Liver (tissue), 10 donors: ENCODE measurements at places on chromosomes 1 and 21. TPM values are rescaled to one million over a fixed set of nuclear protein-coding genes. Genes with fewer than 3 reads are reported as not detected.

COP1 gene
- 29.1 TPM for total RNA-seq

GJB5 gene
- total RNA-seq, result not detected

NBL1 gene
- total RNA-seq, result 1.8 TPM

RRP1B gene
- total RNA-seq, result 12.6 TPM

DNA sequence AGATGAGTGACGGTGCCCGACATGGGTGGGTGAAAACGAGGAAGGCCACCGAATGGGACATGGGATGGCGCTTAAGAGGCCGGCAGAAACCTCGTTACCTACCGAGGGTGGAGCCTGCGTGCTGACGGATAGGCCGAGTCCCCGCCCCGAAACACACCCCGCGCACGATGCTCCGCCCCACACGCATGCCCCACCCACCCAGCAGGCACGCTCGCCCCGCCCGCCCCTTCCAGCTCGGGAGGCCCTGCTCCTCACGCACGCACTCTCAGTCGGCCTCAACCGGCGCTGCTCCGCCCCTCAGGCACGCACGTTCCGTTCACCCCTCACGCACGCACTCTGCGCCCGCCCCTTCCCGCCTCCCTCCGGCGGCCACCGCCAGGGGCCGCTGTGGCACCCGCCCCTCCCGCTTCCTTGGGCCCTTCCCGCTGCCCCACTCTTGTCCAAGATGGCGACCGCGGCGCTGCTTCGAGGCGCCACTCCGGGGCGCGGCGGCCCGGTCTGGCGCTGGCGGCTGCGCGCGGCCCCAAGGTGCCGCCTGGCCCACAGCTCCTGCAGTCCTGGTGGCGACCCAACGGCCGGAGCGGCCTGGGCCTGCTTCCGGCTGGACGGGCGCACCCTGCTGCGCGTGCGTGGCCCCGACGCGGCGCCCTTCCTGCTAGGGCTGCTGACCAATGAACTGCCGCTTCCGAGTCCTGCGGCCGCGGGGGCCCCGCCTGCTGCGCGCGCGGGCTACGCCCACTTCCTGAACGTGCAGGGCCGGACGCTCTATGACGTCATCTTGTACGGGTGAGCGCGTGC is at the start of gene IBA57:
Gene IBA57 (plus strand): TSS at position 433 of the 798 bp plus-strand sequence. CDS start 13 bp downstream, at position 446.
- no peaks in the 10 kb centered on the region for H3K36me3 ChIP-seq
- no peaks in the 10 kb centered on the region for H3K27me3 ChIP-seq
- peak within 1 kb of the TSS; percentile 99 for H3K27ac ChIP-seq
- peak within 1 kb of the TSS; percentile 77 for H3K4me3 ChIP-seq
- DNase-seq, result peak; percentile 100
- H3K4me1 ChIP-seq, result no peaks in the 10 kb centered on the region

DNA sequence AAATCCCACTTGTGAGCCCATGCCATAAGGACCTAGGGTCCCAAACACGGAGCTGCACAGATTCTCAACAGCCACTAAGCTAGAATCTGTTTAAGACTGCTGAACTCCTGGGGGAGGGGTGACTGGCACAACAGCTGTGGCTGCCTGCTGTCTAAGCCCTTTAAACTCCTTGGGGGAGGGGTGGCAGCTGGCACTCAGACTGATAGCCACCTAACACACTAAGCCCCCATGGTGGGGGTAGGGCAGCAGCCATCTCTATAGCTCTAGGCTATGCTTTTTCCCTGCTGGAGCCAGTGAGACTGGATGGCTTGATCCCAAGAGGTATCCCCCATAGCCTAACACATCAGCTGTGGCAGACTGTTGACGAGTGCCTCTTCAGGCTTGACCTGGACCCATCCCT is 73.3 kb upstream of the FMO3 start:
- H3K4me3 ChIP-seq, result no peak overlapping the region
- DNase-seq, result no peak
- no peaks in the 10 kb centered on the region for H3K27me3 ChIP-seq
- H3K36me3 ChIP-seq, result no peaks in the 10 kb centered on the region

GRCh38 chr1:33072707-33073106 is 8.2 kb upstream of the AZIN2 start:
- H3K36me3 ChIP-seq, result no peaks in the 10 kb centered on the region
- H3K4me3 ChIP-seq, result no peak overlapping the region
- H3K27me3 ChIP-seq, result no peaks in the 10 kb centered on the region
- no peak overlapping the region for H3K27ac ChIP-seq
- DNase-seq, result no peak
- no peaks in the 10 kb centered on the region for H3K4me1 ChIP-seq

DNA sequence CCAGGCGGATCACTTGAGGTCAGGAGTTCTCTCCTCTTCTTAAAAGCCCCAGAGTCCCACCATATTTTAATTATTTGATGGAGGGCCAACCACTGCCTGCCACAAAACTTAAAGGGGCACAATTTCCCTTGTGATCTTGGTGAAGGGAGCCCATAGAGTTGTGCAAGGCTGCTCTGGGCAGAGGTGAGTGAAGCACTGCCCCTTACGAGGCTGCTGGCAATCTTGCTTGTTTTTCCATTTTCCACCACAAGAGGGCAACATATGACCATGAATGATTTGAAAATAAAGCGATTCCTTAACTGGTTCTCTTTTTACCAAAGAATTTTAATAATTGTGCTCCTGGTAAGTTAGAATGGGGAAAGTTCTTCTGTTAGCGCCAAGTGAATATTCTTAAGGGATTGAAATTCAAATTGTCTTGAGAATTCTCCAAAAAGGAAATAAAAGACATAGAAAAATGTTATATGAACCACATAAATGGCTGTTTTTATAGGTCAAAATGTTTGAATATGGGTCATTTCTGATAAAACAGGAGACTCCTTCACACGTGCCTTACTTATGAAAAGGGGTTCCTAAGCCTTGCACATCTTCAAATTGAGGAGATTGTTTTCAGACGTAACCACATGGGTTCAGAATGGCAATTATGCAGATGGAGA is 22.7 kb downstream of the PGM1 start:
- peak; percentile 55 for DNase-seq
- H3K36me3 ChIP-seq, result no peaks in the 10 kb centered on the region
- no peak overlapping the region for H3K27ac ChIP-seq
- peaks cover 6% of the 10 kb centered on the region for H3K4me1 ChIP-seq
- no peak overlapping the region for H3K4me3 ChIP-seq
- H3K27me3 ChIP-seq, result no peaks in the 10 kb centered on the region

GRCh38 chr1:17816511-17816910 is 61.4 kb downstream of the ACTL8 start:
- no peak overlapping the region for H3K4me3 ChIP-seq
- no peaks in the 10 kb centered on the region for H3K36me3 ChIP-seq
- no peaks in the 10 kb centered on the region for H3K27me3 ChIP-seq
- no peaks in the 10 kb centered on the region for H3K4me1 ChIP-seq
- no peak for DNase-seq

GRCh38 chr1:231553320-231553719 is 24.9 kb downstream of the TSNAX start:
- H3K4me1 ChIP-seq, result no peaks in the 10 kb centered on the region
- no peak for DNase-seq
- no peak overlapping the region for H3K27ac ChIP-seq

DNA sequence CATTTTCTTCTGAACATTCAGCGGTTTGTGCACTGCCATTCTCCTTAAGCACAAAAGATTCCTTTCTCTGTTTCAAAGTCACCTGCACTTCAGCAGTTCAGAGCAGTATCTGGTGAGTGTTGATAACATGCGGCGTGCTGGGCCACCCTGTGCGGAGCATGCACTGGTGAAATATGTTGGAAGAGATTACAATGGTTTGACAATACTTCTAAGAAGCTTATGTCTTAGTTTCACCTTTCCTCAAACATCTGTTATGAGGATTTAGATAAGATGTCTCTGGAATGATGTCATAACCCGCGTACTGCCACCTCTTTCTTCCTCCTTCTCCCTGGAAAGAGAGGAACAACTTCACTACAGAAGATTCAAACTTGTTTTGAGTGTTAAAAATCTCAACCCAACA is 650.3 kb downstream of the AJAP1 start:
- no peaks in the 10 kb centered on the region for H3K4me1 ChIP-seq
- no peaks in the 10 kb centered on the region for H3K27me3 ChIP-seq
- no peak overlapping the region for H3K27ac ChIP-seq
- DNase-seq, result no peak
- H3K36me3 ChIP-seq, result no peaks in the 10 kb centered on the region
- H3K4me3 ChIP-seq, result no peak overlapping the region

GRCh38 chr1:25569597-25570396 is 26.4 kb downstream of the LDLRAP1 start:
- no peaks in the 10 kb centered on the region for H3K27me3 ChIP-seq
- no peak for DNase-seq
- no peaks in the 10 kb centered on the region for H3K36me3 ChIP-seq
- no peak overlapping the region for H3K4me3 ChIP-seq

GRCh38 chr1:18174037-18174436 is 66.4 kb downstream of the IGSF21 start:
- no peak for DNase-seq
- no peaks in the 10 kb centered on the region for H3K27me3 ChIP-seq
- H3K4me3 ChIP-seq, result no peak overlapping the region
- H3K36me3 ChIP-seq, result no peaks in the 10 kb centered on the region
- H3K4me1 ChIP-seq, result no peaks in the 10 kb centered on the region
